Activated CD4-positive, alpha-beta T cell treated with anti-CD3 and anti-CD28 coated beads, Interleukin-10, Interleukin-2, amounts not matched to agents 100 ng/mL and 50 ng/mL, durations not matched to agents 16 hours and 8 hours (primary cell): ENCODE measurements at places on chromosomes 4 and X.
A peak's percentile ranks its signal among the peaks of the same experiment; 100 is the strongest.

- no peak for DNase-seq
These were observed 277.9 kb downstream of the TRIML1 start for GRCh38 chr4:188417181-188417580.

- DNase-seq: no peak
These were observed 19.1 kb upstream of the PDS5A start for GRCh38 chr4:39996811-39997210.

GRCh38 chr4:163164591-163164990, 2.1 kb downstream of the NAF1 start:
- DNase-seq: peak; percentile 4

DNA sequence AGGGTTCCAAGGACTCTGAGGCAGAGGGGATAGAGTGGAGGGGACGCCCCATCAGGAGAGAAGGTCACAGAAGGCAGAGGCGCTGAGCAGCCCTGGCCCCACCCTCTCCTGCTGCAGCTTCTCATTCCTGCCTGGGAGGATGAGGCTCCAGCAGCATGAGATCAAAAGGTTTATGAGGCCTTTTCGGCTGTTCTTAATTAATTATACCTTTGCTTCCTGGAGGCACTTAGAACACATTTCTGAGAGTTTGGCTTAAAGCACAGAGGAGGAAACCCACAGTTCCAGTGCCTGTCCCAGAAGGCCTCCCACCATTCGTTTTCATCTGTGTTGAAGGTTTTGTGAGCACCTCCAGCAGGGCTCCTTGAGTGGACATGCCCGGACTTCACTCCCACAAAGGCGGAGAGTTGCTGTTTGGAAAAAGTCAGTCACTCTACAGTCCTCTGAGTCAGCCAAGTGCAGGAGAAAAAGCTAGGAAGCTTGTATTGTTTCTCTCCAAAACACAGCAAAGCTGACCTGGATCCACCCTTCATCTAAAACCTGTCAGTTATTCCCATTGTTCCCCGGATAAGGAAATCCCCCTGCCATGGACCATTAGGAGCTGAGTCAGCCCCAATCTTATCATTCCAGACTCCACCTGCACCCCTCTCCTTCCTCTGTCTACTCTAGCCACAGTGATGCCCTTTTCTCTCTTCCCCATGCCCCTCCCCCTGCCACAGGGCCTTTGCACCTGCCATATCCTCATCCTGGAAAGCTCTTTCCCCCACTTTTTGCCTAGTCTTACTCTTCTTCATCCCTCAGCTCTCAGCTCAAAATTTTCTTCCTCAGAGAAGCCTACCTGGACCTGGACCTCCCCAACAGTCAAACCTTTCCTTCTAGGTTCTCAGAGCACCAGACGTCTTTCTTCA, 276.8 kb downstream of the FBXW7 start:
- DNase-seq: no peak

- no peak for DNase-seq
These were observed 103.1 kb downstream of the PHEX start for GRCh38 chrX:22135171-22135711.

GRCh38 chrX:104310090-104310489, 55.4 kb upstream of the ESX1 start:
- DNase-seq: no peak

DNA sequence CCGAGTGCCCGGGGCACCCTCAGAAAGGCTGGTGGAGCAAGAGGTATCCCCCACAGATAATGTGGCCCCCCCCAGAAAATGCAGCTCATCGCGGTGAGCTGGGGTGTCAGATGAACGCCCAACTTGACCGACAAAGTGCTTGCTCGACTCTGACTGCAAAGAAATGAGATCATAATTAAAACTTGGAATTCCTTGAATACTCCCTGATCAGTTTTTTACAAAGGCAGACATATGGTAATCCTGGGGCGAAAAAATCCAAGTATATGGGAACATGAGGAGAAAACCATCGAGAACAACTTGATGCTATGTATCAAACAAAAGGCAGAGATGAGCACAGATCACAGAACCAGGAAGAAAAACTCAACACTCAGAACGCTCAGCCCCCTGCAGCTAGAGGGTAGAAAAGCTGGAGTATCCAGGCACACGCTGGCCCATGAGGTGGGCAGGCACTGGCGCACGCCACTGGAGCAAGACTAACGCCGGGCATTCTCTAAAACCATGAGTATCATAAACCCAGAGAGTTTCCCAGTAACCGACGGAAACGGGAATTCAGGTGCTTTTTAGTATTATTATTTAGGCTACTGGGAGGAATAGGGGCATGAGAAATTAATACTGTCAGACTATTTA, 127.3 kb downstream of the AFAP1 start:
- DNase-seq: no peak

GRCh38 chr4:83108101-83108861, 6.2 kb downstream of the PLAC8 start:
- no peak for DNase-seq

DNA sequence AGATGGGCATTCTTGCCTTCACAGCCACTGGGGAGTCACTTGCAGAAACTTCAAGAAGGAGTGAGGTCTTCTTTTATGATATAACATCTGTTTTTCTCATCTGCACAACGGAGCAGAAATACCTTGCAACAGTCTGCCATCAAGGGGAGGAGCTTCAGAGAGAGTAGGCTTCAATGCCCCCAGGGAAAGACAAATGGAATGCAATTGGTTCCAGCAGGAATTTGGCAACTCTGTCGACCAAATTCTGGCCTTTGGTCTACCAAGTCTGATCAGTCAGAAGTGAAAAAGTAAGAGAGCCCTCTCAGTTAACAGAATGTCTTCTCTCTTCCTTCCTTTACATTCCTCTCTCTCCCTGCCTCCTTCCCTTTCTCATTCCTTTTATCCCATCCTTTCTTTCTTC, 229.3 kb downstream of the IDS start:
- DNase-seq: no peak

- DNase-seq: no peak
These were observed 128.0 kb downstream of the SNCA start for GRCh38 chr4:89708903-89709421.

GRCh38 chr4:86472377-86473019, 112.6 kb upstream of the MAPK10 start:
- no peak for DNase-seq

DNA sequence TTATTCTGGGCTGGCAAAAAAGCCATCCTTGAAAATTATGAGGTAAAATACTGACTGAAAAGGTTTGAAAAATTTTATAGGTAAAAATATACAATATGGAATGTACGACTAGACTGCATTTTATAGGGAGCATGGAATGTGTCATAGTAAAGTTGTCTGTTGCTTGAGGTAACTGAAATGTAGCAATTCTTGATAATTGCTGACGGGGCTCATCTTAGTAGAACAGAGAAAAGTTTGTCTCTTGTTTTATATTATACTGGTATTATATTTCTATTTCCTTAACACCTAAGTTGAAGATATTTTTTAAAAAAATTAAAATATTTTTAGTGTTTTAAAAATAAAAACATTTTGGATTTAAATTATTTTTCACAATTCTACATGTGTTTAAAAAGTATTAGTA, 11.0 kb downstream of the GRIA2 start:
- no peak for DNase-seq

- DNase-seq: peak; percentile 87
These were observed 4.2 kb downstream of the PDGFRA start for GRCh38 chr4:54233277-54233696.

DNA sequence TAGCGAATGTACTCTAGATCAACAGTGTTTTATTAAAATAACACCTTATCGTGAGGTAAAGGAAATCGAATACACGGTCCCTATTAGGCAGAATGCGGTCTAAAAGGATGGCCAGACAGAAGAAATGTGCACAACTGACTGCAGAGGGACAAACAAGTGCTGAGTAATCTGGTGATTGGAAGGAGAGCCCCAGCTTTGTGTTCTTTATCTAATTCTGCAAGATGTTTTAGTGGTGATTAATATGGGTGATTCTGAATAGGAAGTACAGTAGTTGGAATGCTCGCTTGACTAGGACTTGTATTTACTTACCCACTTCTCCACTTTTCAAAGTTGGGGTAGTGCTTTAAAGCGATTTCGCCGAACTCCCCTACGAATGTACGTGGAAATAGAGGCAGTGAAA, 1.2 kb downstream of the WDR44 start:
- peak; percentile 42 for DNase-seq

GRCh38 chrX:103254171-103254824, 657 bp downstream of the TCEAL8 start:
- peak; percentile 66 for DNase-seq

DNA sequence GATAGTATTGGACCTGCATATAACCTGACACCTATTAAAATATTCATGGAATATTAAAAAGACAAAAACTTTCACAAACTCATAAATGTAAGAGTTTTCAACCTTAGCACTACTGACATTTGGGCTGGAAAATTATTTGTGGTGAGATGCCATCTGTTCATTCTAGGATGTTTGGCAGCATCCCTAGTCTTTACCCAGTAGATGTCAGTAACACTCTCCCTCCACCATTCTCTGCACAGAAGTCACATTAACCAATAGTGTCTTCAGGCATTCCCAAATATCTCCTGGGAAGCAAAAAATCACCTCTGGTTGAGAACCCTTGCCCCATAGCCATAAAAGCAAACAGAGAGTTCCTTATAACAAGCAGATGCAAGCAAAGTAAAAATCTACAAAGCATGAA, 41.4 kb upstream of the NDST4 start:
- no peak for DNase-seq

GRCh38 chrX:133985164-133985966, at the start of gene GPC3:
GPC3 (minus strand) TSS chrX:133985594.
- peak; percentile 22 for DNase-seq

GRCh38 chr4:7124689-7125442, 57.0 kb upstream of the GRPEL1 start:
- DNase-seq: no peak

GRCh38 chrX:124388562-124388961, 42.2 kb downstream of the SH2D1A start:
- peak; percentile 74 for DNase-seq

DNA sequence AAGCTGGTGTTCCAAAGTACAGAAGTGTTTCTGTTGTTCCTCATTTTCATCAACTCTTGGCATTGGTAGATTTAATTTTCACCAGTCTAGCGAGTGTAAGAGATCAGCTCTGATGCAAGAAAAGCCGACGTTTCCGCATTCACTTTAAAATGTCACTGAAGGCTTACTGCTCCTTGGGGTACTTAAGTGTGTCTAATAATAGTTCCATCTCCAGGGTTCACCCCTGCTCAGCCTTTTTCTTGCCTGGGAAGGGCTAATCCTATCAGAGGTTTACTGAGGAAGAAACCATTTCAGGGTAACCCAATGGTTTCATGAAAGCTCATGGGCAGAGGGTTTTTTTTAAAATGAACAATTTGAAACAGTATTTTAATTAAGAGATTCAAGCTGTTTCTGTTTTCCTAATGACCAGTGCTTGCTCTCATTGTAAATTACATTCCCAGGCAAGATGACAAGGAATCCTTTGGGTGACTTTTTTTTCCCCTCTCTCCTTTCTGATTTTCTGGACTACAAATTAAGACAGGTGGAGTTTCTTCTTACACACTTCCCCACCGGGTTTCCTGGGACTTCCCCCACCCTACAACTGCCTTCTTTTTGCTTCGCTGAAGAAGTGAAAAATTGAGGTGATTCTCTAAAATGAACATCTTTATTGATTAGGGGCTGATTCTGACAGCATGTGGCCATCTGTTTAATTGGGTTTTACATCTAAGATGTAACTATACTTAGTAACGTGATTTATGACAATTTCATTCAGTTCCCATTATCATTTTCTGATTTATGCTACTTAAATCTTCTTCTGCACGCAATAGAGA, 78.7 kb upstream of the CBLL2 start:
- DNase-seq: no peak

GRCh38 chrX:129493643-129494042, 29.6 kb downstream of the SMARCA1 start:
- no peak for DNase-seq

DNA sequence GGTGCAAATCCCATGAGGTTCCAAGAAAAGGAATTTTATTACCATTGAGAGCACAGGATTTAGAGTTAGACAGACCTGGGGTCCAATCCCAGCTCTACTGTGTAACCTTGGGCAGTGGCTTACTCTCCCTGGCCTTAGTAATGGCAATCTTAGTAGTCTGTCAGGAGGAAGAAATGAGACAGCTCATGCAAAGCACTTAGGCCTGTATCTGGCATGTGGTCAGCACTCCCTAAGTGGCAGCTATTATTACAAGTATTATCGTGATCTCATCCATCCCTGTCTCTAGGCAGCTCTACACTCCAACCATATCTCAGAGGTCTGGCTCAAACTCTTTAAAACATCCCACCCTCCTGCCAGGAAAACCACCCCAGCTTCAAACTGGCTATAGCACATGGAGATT, 129.6 kb upstream of the NALF2 start:
- DNase-seq: no peak

DNA sequence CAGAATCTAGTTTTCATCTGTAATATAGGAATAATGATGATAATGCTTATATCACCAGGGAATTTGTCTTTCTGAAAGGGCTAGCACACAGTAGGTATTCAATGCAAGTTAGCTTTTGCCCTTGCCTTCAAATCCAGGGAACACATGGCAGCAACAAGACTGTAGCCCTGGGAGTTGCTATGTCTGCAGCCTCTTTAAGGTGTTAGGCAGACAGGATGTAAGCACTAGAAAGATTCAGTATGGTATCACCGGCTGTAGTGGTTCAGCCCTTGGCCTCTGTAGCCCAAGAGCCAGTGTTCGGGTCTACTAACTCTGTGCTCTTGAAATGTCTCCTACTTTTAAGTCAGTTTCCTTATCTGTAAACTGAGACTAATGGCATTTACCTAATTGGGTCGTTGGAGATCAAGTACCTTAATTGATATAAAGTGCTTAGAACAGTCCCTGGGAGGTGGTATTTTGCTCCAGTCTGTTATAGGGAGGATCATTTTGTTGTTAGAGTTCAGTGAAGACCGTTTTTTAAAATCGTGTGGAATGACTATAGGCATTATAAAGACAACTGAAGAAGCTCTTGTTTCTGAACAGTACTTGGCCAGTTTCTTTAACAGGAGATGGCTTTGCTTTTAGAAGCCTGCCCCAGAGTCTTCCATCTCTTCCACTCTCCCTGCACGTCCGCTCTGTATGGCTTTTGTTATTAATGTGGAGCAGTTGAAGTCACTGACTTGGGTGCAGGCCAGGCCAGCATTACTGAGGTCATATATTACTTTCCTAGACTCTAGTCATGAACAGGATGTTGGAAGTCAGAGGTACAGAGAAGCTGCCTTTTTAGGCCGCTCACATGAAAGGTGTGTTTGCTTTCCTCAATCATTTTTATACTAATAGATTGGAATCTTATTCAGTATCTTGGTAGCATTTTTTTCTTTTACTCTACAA, 44.8 kb downstream of the GAB1 start:
- no peak for DNase-seq

- no peak for DNase-seq
These were observed 149.3 kb upstream of the TENM3 start for GRCh38 chr4:182093935-182094334.

- DNase-seq: no peak
These were observed 6.8 kb downstream of the TXK start for GRCh38 chr4:48127231-48127630.
